Stimulated activated CD8-positive, alpha-beta memory T cell treated with anti-CD3 and anti-CD28 coated beads, Interleukin-2, amount 100 ng/mL, for 48 hours (primary cell): ENCODE measurements at places on chromosomes 7 and 10.

DNA sequence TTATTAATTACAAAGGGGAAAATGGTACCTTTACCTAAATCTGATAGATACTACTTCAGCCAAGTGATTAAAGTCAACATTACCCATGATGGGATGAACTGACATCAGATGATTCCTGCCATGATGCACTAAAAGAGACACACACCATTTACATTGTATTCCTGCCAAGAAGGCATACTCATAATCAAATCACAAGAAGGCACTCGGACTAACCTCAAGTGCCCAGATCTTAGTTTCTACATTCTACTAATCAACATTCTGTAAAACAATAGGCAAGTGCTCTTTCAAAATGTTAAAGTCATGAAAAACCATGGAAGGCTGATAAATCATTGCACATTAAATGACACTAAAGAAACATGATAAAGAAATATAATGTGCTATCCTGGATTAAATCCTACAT is 44.4 kb downstream of the SLC35G1 start:
- DNase-seq, result no peak

GRCh38 chr10:2284071-2284470 is 546.7 kb upstream of the ADARB2 start:
- no peak for DNase-seq

DNA sequence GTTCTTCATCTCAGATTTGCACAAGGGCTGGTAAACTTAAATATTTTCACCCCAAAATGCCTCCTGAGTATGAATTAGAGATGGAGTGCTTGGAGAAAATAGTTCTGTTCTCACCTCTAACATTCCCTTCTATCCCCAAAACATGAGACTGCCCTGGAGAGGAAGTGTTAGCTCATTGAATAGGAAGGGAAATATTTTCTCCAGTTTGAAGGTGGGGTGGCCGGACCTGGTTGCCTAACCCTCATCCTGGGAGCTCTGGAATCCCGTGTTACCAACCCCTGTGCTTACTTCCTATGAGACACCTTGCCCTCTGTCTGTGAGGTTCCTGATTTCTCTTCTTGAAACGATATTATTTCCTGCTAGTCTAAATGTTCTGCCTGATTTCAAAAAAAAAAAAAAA is 779 bp downstream of the IFIT2 start:
- no peak for DNase-seq

DNA sequence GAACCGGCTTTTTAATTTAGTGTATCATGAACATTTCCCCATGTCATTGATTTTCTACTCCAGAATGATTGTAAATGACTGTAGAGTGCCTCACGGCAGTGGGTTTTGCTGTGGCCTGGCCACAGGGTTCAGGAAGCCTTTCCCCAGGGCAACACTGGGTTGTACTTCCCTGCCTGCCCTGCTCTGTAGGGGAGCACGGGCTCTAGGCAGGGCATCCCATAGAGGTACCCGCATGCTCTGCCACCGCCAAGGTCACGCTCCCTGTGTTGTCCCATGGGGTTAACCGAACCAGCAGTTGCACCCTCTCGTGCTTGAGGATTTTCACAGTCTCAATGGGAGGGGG is 63.8 kb downstream of the BPGM start:
- DNase-seq, result no peak

- no peak for DNase-seq
Observed at GRCh38 chr7:16774986-16775385, 21.4 kb downstream of the TSPAN13 start.

- no peak for DNase-seq
Observed at GRCh38 chr10:45500304-45500703, 126.3 kb downstream of the ALOX5 start.

GRCh38 chr7:47579458-47579857 is 2.5 kb downstream of the TNS3 start:
- DNase-seq, result no peak

- no peak for DNase-seq
Observed at GRCh38 chr7:132353936-132354335, 222.3 kb downstream of the PLXNA4 start.

DNA sequence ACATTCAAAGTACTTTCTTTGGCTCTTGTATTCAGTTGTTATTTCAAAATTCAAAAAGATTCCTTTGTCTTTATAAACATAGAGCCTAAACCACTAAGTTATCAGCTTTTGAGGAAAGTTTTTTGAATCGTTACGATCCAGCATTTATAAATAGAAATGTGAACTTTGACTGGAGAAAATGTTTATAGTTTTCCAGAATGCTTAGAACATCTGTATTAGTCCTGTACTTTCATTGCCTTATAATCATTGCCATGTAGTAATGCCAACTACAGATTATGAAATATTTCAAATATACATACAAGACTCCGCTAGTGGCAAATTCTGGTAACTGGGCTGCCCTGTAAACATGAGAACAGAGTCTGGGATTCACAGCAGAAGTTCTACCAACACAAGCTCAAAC is 191.3 kb upstream of the PRKCQ start:
- no peak for DNase-seq

- no peak for DNase-seq
Observed at GRCh38 chr7:45080265-45080957, 8.4 kb downstream of the NACAD start.
